Occipital lobe (tissue), 3 donors: ENCODE measurements at places on chromosomes 3 and 15.

DNA sequence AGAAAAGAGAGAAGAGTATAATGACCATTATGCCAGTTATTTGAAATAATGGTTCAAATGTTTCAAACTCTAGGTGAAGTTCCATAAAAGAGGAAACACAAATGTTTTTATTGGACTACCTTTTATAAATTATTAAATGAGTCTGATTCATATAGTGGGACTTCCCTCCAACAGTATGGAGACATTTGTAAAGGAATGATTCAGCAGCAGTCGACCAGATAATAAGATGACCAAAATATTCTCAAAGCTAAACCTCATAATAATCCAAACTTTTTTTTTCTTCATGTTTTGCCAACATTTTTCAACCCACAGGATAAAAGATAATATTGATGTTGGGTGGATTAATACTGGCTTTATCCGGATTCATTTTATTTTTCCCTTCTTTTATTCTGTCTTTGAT is 18.8 kb downstream of the TIPARP start:
- no peak for DNase-seq

GRCh38 chr3:174083706-174084105 is 686.2 kb downstream of the NLGN1 start:
- no peak for DNase-seq

- no peak for DNase-seq
Observed at GRCh38 chr3:150744041-150744918, 18.7 kb downstream of the SIAH2 start.

DNA sequence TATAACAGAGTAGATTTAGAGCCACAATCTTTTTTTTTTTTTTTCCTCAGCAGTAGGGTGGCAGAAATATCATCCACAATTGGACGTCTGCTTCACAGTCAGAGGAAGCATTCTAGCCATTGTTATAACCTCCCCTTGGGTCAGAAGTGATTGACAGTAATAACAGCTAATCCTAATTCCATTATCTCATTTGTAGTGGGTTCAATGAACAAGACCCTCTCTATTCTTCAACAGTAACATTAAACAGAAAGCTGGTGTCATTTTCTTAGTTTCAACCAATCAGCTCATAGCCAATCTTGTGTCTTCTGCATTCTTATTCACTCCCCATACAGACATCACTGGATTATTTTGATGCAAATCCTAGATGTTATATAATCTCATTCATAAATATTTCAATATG is 44.6 kb downstream of the QTRT2 start:
- DNase-seq, result no peak

GRCh38 chr15:100856867-100857266 is 22.8 kb upstream of the ALDH1A3 start:
- no peak for DNase-seq

DNA sequence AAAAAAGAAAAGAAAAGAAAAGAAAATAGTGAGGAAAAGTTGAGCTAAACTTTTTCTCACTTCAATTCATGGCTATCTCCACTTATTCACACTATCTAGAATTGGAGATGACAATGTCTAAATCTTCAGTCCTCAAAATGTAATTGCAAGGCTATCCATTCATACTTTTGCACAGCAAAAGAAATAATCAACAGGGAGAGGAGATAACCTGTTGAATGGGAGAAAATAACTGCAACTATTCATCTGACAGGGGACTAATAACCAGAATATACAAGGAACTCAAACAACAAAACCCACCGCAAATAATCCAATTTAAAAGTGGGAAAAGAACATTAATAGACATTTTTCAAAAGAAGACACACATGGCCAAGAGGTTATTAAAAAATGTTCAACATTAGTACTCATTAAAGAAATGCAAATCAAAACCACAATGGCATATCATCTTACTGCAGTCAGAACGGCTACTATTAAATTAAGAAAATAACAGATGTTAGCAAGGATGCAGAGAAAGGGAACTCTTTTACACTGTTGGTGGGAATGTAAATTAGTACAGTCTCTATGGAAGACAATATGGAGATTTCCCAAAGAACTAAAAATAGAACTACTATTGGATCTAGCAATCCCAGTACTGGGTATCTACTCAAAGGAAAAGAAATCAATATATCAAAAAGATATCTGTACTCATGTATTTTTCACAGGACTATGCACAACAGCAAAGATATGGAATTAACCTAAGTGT is 73.5 kb upstream of the PPIB start:
- DNase-seq, result no peak

- DNase-seq, result no peak
Observed at GRCh38 chr3:45031531-45031930, 5.4 kb downstream of the CLEC3B start.

DNA sequence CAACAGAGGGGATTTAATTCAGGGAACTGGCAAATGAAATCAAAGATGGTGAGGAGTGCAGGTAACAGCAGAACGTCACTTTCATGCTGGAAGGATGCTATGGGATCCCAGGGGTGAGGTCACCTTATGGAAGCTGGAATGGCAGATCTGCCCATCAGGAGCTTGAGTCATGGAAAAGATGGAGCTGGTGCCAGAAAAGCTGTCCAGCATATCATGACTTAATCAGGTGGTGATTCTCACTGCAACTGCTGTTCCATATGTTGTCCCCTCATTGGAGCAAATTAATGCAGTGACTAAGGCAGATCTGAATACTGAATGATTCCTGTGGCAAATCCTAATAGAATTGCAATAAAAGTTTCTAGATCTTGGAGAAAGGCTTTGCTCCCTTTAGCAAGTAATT is 38.4 kb downstream of the HHLA2 start:
- DNase-seq, result no peak

DNA sequence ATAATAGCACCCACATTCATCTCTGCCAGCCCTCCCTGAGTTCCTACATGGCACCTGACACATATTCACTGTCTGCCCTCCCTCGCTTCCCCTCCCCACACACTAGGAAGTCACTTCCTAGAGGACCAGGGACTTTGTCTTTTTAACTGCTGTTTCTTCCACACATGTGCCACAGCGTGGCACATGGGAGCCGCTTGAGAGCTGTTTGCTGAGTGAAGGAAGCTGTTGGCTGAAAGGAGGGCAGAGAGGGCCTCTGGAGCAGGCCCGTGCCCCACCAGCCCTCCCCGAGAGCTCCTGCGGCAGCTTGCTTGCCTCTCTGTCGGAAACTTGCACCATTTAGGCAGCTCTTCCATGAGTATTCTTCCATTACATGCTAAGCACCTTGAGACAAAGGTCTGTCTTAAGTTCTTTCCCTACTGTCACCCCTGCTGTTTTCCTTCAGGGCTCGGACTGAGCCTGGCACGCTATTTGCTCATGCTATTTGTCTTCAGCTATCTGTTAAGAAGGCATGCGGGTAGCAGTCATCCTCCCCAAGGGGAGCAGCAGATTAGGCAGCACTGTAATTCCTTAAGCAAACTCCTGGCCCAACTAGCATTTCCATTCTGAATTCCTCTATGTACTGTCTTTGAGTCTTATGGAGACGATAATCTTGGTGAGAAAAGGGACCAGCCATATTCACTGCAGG is 72.2 kb downstream of the CACNA1D start:
- DNase-seq, result no peak

DNA sequence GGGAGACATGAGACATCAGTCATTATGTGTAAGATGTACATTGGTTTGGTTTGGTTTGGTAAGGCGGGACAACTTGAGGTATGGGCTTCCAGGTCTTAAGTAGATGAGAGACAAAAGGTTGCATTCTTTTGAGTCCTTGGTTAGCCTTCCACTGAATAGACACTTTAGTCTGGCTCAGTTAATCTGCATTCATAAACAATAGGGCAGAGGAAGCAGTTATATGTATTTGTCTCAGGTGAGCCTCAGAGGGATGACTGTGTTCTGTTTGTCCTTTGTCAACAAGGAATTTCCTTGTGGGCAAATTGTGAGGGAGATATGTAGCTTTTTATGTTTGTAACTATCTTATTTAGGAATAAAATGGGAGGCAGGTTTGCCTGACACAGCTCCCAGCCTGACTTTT is 50.4 kb downstream of the TCF12 start:
- DNase-seq, result no peak

DNA sequence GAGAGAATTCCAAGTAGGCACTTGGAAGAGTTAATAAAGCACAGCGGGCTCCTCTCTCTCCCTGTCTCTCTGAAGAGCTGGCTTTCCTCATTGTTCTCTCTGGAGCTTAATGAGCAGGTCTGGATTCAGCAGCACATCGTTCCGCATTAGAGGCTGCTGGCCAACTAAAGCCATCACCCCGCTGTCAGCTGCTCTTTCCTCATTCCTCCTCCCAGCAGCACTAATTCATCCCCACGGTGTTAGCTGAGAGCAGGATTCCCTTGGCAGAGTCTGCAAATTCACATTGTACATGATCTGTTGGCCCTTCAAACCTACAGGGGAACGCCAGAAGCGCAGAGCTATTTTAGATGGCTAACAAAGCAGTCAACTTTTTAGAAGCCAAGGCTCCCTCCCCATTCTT is 44.2 kb downstream of the SGO1 start:
- peak; percentile 64 for DNase-seq

GRCh38 chr15:61099020-61099810 is 129.9 kb downstream of the RORA start:
- DNase-seq, result no peak

GRCh38 chr3:112847692-112848091 is 1.0 kb upstream of the CD200R1L start:
- DNase-seq, result no peak

DNA sequence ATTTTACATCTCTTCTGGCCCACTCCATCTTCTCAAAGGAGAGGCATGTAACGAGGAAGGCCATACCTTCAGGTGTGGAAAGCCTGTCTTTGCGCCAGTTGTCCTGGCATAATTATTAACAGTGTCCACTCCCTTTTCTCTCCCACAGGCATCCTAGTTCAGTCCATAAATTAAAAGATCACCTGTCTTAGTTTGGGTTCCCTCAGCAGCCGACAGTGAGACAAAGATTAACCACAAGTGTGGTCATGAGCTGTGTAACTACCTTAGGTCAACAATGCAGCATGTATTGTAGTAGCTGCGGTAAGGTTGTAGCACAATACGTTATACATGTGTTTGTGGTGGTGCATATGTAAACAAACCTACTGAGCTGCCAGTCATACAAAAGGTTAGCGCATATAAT is 103.3 kb upstream of the GALNT15 start:
- no peak for DNase-seq

GRCh38 chr15:83066034-83066733 is 868 bp downstream of the BTBD1 start:
- no peak for DNase-seq

DNA sequence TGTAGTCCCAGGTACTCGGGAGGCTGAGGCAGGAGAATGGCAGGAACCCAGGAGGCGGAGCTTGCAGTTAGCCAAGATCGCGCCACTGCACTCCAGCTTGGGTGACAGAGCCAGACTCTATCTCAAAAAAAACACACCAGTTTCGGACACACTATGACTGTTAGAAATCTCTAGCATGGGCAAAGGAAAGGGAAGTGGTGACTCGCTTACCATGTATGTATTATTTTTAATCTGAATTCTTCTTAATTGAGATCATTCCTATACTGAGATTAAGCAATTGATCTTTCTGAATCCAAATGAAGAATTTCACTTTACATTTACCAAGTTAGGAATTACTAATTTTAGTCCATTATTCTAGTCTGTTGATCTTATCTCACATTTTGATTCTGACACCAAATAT is 459.2 kb upstream of the ALCAM start:
- no peak for DNase-seq

DNA sequence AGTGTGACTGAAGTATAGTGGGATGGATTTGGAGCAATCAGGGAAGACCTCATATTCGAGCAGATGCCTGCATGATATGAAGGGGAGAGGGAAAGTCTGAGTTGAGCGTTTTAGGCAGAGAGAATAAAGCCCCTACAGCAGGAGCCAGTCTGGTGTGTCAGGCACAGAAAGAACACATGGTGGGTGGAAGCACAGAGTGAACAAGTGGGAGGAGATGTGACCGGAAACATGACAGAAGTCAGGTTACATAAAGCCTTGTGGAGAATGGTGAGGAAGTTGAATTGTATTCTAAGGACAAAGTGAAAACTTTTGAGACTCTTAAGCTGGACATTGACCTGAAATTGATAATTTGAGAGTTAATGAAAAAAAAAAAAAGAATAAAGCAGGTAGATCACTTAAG is 541.0 kb downstream of the PLOD2 start:
- peak; percentile 15 for DNase-seq

DNA sequence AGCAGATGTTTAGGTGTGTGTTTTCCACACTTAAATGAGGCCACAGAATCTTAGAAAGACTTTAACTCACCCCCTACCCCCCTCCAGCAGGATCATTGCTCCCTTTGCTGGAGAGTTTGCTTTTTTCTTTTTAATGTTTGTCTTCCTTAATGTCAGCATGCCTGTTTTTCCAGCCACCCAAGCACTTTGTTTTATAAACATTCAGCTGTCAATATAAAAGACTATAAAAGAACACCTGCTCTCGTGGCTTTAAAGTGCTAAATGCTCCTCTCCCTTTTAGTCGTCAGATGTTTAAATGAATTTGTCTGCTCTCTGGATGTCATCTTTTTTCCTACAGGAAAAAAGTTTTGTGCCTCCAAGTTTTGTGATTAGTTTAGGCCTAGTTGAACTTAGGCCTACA is 61.7 kb downstream of the SIDT1 start:
- no peak for DNase-seq

DNA sequence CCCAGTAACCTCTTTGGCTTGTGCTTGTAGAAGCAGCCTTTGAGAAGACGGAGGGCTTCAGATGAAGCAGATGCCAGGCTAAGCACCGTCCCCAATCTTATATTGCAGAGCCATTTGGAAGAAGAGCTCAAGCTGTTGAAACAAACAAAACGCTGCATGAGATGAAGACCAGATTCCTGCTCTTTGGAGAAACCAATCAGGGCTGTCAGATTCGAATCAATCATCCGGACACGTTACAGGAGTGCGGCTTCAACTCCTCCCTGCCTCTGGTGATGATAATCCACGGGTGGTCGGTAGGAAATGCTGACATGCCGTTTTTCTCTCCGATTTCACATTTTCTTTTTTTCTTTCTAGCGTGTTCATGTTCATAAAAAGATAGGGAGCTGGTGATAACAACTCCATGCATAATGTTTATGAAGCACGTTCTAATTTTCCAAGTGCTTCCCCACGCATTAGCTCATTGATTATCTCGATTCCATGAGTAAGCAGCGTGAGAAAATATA is 106.5 kb downstream of the LIPC start:
- no peak for DNase-seq

GRCh38 chr15:90436952-90437351 is 48.9 kb downstream of the IQGAP1 start:
- no peak for DNase-seq

- no peak for DNase-seq
Observed at GRCh38 chr3:53658613-53659193, 164.3 kb downstream of the CACNA1D start.

GRCh38 chr3:13507570-13508339 is 27.6 kb downstream of the HDAC11 start:
- no peak for DNase-seq

- DNase-seq, result no peak
Observed at GRCh38 chr3:193301433-193301832, 60.4 kb downstream of the PLAAT1 start.

GRCh38 chr3:183959214-183959613 is 58.5 kb downstream of the ABCC5 start:
- no peak for DNase-seq
